ENCODE measurements at places on chromosomes 2 and 18.
A peak's percentile ranks its signal among the peaks of the same experiment; 100 is the strongest.

DNA sequence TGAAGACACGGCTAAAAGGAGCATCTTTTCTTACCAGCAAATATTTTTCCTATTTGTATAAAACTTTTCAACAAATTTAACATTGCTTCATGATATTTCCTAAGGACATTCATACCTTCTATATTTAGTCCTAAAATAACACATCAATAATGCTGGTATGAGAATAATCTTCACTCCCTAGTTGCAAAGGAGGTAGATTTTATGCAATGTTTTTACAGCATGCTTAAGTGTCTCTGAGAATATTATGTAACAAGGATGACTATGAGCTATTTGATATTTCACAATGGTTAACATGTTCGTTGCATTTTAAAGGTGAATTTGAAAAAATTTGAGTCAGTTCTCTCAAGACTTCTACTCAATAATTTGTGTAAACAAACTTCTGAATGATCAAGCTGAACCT, 506.7 kb downstream of the NUP35 start:
- DNase-seq, result no peak

DNA sequence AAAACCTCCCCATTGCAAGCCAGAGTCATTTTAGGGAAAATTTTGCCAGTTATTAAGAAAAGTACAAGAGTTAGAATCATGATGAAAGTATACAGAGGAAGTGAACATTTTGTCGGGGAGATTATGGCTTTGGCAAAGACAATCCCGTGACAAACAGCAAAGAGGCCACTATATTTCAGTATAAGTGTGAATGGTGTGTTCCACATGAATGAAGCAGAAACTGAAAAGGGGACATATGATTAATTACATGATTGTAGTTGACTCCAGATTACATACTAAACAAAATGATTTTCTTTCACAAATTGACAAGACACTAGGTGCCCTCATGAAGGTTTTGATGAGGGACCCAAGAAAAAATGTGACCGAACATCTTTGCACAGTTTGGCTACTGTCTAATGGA, 42.0 kb downstream of the SP140 start:
- no peak for DNase-seq

GRCh38 chr2:40032650-40033319, 253.7 kb upstream of the THUMPD2 start:
- no peak for DNase-seq

DNA sequence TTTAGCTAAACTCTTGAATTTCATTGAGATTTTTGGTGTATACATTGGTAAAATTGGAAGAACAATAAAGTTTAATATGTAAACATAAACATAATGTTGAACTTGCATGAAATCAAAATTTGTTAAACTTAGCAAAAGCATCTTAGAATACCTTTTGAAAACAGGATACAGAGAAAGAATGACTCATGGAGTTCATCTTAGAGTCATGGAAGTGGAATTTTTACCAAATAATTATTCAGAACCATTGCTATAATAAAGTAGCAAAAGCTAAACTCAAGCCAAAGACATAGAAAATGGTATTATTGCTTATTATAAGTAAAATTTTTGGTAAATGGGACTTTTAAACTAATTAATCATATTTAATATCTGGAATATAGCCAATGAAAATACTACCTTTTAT, 841.6 kb upstream of the SLC39A10 start:
- DNase-seq, result no peak

GRCh38 chr2:217402761-217403383, 543.0 kb upstream of the TNP1 start:
- DNase-seq, result no peak

DNA sequence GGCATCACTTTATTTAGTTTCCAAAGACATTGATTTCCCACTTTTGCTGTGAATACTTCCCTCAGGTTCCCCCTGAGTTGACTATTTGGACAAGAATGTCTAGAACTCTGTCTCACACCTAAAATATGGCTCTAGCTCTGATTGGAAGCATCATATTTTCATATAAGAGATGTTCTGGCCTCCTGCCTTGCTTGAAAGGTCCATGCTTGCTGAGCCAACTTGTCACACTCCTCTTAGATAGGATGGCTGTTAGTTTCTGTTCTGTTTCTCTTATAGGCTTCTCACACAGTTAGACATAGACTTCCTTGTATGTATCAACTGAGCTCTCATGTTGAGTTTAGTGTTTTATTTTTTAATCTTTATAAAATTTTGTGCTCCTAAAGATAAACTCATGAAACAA, 87.1 kb downstream of the CNTNAP5 start:
- no peak for DNase-seq

GRCh38 chr2:241862775-241863535, 4.3 kb upstream of the PDCD1 start:
- no peak for DNase-seq

DNA sequence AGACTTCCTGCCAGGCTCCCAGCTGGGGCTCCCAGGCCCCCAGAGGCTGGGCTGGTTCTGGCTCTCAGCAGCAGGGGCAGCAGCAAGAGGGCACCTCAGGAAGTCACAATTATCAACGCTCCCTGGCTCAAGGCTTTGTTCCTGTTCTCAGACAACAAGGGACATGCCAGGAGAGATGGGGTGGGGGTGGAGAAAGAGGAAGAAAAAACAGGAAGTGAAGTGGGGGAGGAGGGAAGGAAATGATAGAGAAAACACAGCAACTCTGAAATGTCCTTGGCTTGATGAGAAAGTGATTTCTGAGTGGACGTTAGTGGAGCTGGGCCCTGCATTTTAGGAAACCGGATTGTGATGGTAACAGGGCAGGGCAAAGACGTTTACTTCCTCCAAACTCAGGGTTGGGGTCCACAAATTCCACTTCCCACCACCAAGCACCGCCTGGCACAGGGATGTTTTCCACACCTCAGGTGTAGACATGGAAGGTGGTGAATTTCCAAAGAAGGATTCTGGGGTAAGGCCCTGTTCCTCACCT, 40.4 kb downstream of the CYRIA start:
- no peak for DNase-seq

DNA sequence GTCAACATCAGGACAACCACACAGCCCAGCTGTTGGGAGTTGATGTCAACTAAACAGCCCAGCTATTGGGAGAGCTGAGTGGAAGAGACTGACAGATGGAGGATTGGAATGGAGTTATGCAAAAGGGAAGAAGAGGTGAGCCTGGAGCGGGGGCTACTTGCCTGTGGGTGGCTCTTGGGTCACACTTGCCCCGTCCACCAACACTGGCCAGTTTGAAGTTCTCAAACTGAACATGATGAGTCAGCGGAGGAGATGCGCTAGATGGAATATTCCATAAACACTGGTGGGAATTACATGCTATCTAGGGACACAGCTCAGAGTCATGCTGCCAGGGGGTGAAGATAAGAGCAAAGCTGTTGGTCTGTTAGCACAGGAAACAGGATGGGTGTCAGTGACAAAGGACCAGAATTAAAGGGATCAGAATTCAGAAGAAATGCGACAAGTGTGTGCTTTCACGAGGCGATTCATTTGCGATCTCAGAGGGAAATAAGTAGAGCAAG, 33.2 kb upstream of the AGAP1 start:
- DNase-seq, result no peak

GRCh38 chr2:240839152-240840143, 19.4 kb upstream of the KIF1A start:
- DNase-seq, result no peak

GRCh38 chr2:54360055-54360792, 95.9 kb upstream of the SPTBN1 start:
- DNase-seq, result no peak

- no peak for DNase-seq
Measured at GRCh38 chr2:11370377-11371091, 26.1 kb upstream of the ROCK2 start.

- no peak for DNase-seq
Measured at GRCh38 chr2:181203412-181203811, 223.0 kb downstream of the UBE2E3 start.

DNA sequence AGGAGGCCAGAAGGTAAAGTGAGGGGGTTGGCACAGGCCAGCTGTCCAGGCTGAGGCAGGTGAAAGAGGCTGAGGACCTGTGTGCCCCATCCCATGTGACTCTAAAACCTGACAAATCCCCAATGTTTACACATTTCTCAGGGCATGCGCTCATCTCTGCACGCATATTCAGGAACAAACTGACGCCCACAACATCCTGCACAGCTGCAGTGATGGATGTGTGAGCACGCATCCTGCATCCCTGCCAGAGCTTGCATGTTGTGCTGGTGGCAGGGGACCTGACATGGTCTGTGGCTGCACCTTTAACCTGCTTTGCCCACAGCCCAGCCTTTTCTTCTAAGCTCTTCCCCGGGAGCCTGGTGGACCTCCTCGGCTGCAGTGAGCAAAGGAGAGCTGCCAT, 83.1 kb downstream of the FBXO15 start:
- DNase-seq, result peak; percentile 15

- DNase-seq, result no peak
Measured at GRCh38 chr18:59311631-59312030, 6.8 kb downstream of the CPLX4 start.

GRCh38 chr2:233836359-233836758, 18.0 kb downstream of the HJURP start:
- DNase-seq, result no peak

DNA sequence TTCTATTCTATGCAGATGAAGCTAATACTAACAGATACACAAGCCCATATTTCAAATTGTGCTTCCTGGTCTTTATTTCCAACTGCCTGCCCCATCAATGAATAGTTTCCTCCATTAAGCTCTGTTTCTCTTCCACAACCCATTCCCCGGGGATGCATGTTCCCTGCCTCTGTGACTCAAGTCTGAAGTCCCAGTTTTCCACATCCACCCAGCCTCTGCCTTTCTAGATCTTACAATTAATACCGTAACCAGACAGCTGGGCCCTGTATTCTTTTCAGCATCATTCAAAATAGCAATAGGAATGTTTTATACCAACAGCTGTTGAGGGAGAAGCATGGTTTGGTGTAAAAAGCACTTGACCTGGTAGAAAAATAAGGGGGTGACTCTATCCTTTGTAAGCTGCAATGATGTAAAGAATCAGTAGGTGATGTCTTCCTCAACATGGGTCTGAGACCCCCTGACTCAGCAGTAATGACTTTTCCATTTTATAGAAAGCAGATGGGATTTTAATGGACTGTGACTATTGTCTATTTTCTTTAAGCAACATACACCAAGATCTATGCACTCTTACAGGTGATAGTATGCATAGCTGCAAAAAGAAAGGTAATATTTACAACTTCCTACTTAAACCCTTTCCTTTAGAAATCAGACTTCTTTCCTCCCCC, 46.1 kb upstream of the DAPL1 start:
- no peak for DNase-seq

DNA sequence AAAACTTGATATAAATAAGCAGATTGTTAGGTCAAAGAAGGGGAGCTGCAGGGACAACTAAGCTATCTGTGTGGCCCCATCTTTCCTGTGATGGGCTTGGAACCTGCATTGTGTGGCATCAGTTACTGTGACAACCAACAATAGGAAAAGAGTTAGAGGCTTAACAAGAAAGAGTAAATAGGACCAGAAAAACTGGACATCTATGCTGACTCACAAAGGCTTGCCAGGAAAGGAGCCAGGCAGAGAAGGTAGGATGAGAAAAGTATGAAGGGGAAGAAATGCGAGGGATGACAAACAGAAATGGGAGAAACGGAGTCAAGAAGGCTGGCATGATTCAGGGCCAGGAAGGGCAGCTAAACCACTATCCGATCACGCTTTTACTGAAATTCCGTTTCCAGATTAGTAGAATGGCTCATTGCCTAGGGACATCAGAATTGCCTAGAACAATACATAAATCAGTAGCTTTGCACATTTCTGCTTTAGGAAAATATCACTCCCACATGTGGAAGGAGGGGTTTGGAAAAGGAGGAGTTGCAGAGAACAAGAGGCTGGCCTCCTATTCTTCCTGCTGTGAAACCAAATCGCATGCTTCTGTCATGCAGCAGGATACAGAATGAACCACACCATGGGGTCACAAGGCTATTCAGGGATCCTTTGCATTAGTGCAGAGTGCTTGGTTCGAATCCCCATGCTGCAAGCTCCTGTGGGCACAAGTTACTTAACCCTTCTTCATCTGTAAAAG, 7.3 kb downstream of the PLA2R1 start:
- DNase-seq, result no peak

- DNase-seq, result no peak
Measured at GRCh38 chr2:105911425-105911824, 166.7 kb downstream of the NCK2 start.

- no peak for DNase-seq
Measured at GRCh38 chr2:112727276-112728028, 6.6 kb downstream of the NT5DC4 start.

DNA sequence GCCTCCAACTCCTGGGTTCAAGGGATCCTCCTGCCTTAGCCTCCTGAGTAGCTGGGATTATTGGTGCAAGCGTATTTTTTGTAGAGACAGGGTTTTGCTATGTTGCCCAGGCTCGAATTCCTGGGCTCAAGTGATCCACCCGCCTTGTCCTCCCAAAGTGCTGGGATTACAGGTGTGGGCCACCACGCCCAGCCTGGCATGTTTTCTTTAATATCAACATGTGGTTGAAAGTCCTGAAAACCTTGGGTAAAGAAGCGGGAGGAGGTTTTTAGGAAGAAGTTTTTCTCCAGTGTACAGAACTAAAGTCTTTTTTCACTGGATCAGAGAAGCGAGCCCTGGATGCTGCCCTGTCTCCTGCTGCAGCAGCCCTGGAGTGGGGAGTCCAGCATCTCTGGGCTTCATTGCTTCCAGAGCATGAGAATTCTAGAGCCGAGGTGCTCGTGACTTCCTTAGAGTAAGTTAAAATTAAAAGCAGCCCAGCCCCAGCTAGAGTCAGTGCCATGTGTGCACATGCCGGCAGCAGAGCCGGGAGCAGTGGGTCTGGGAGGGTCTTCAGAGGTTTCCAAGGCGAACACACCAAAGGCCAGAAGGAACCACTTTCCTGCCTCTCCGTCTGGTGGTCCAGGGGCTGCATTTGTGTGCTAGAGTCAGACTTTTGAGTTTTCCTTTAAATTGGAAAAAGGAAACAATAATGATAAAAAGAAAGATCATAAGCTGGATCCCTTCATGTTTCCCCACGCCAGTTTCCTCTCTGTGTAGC, 31.2 kb downstream of the ITGB1BP1 start:
- DNase-seq, result no peak

DNA sequence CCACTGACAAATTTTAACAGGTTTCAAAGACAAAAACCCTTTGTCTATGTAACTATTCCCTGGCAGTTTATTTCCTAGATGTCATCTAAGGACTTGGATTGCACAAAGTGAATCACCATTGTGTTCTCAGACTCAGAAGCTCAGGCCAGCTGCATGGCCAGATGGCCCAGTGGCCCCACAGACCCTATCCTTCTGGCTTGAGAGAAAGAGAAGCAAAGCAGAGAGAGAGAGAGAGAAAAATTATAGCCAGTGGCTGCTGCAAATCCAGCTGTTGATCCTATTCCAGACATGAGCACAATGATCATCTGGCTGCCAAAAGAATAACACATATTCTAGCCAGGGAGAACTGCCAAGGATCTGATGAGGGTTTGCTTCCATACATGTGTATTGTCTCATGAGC, 25.8 kb downstream of the CTLA4 start:
- DNase-seq, result no peak
